ENCODE measurements at places on chromosomes 1 and 21. TPM values are rescaled to one million over a fixed set of nuclear protein-coding genes. Genes with fewer than 3 reads are reported as not detected.

GPX7 gene
- 5.7 TPM for polyA plus RNA-seq

TMEM51 gene
- 20.5 TPM for polyA plus RNA-seq

ASTN1 gene
- 0.29 TPM for polyA plus RNA-seq

BMP8B gene
- 0.07 TPM for polyA plus RNA-seq

SHISAL2A gene
- 0.07 TPM for polyA plus RNA-seq

DPYD gene
- 24.5 TPM for polyA plus RNA-seq

KCNQ4 gene
- polyA plus RNA-seq, result 0.15 TPM

TNFRSF1B gene
- 0.36 TPM for polyA plus RNA-seq

SCAF4 gene
- polyA plus RNA-seq, result 8.5 TPM

SLC9C2 gene
- polyA plus RNA-seq, result not detected
